NCI-H510A treated with DMSO at 0.1 percent for 48 hours (cell line): ENCODE measurements at places on chromosomes 7 and 10.

DNA sequence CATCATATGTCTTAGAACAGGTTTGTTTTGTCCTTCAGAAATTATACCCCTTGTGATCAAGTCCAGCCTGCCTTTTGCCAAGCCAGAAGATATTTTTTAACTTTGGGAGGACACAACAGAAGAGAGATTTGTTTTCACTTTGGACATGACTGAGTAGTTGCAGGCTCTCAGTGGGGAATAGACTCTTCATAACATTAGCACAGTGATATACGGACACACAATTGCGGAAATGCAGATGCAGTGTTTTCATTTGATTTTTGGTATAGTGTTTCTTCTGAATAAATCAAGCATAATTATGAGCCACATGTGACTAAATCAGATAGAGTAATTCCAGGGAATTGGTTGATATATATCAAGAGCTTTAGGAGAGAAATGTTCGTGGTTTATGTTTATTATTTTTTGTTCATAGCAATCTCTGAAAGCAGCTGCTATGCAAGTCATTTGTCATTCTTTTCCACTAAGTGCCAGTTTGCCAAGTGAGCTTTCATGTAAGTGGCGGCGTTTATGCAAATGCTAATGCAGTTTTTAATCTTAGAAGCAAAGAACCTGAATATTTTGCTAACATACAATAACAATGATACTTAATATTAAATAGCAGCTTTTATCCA lies 69.6 kb upstream of the HDAC9 start:
- no peak for DNase-seq

- DNase-seq: no peak
Observed at GRCh38 chr7:107029061-107029763, 15.3 kb upstream of the PRKAR2B start.

DNA sequence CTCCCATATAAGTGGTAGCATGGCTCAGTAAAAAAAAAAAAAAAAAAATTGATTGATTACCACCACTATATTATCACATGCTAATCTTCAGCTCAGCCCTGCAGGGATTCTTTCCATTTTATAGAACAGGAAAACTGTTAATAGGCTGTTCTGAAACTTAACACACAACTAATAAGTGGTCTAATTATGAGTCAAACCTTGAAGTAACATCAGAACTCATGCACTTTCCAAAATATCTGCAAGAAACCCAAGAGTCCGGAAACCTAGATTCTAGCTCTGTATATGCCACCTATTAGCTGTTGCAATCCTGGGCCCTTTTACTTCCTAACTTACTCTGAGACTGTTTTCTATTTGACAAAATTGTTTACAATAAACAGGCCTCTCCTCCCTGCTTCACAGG lies 23.9 kb downstream of the SEM1 start:
- no peak for DNase-seq

DNA sequence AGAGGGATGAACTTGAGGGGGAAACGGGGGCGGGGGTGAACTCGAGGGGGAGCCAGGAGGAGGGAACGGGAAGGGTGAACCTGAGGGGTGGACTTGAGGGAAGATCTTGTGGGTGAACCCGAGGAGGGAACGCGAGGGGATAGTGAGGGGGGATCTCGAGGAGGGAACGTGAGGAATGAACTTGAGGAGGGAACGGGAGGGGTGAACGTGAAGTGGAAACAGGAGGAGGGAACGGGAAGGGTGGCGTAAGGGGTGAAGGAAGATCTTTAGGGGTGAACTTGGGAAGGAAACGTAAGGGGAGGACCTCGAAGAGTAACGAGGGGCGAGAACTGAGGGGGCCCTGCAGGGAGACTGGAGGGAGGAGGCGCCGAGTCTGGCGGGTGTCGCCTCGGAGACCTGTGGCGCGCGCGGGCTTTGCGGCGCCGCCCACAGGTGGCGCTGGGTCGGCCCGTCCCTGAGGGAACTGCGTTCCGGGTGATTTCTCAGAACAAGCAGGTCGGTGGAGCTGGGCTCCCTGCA lies 651 bp downstream of the MYO3A start:
- DNase-seq: no peak

DNA sequence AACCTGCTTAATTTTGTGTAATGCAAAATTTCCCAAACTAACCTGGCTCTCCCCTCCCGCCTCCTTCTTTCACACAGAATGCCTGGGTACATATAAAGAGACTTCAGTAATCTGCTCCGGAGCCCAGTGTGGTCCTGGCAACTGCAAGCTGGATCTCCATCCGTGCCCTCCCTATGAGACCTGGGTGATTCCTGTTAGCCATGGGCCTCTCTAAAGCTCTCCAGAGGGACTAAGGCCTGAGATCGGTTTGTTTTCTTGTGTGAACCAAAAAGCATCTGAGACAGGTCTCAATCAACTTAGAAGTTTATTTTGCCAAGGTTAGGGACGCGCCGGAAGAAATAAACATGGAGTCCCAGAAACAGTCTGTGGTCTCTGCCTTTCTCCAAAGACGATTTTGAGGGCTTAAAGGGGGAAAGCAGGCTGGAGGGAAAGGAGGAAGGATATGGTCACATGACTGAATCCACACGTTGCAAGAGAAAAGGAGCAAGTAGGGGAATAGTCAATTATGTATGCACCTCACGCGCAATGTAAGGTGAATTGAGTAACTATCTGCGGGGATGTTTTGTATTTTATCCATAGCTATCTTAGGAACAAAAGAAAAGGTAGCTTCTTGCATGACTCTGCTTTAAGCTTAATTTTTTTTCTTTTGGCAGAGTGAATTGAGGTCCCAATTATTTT lies 46.2 kb upstream of the CCDC3 start:
- DNase-seq: no peak

DNA sequence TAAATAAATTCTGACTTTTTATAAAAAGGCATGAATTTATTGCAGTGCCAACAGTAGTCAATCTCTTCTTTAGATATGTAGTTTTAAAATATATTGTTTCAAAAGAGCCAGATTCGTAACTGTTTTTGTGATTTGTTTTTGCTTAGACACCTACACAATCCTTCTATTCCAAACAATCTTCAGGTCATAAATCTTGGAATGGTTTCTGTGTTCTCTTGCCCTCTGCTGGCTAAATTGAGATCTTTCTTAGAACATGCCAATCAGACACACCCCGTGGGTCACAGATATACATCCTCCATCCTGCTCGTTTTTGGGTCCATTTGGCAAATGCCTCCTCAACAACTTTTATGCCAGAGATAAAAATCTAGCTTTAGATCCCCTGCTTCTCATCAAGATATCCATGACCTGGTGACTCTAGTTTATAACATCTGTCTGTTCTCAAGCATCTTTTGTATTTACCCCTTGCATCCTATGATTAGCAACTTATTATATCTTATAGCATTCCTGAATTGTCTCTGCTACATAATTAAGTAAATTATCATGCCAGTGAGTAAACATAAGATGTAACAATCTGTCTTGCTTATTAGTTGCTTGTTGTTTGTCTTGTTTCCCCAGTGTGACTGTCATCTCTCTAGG lies 35.3 kb upstream of the IFRD1 start:
- peak; percentile 25 for DNase-seq

DNA sequence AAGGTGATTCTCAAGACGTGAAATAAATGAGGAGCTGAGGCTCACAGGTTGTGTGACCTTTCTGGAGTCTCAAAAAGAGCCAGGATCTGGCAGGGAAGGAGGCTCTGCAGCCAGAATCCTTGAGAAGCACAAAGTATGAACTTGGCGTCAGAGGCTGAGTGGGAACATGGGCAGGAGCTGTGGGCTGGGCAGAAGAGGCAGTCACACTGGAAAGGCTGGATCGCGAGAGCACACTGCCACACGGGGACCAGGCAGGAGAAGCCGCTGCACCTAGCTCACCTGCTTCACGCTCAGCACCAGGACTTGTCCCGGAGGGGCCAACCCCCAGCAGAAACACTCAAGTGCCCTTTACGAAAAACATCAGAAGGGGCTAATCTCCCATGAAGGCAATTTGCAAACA lies 535.0 kb downstream of the TNS3 start:
- DNase-seq: no peak
